ENCODE measurements at places on chromosomes 12 and 14.

GRCh38 chr12:75634244-75635222, 123.1 kb upstream of the KRR1 start:
- no peak for DNase-seq

- DNase-seq, result no peak
Observed at GRCh38 chr14:94051115-94051514, 25.0 kb downstream of the OTUB2 start.

- DNase-seq, result no peak
Observed at GRCh38 chr12:115791331-115791730, 486.2 kb downstream of the MED13L start.

DNA sequence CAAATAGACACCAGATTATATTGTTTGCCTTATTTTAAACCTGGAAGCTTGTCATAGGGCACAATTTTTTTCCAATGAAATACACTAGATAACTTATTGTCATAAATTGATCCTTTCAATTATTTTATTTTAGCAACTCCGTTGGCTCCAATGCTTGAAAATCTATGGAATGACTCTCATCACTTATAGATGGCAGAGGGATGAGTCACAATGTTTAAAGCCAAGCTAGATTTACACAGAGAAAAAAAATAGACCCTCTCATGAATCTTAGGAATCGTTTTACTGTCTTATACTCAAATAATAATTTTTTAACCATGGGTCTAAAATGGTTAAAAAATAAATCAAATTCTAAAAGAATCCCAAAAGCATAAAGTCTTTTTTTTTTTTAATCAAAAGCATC, 1276.6 kb upstream of the FLRT2 start:
- no peak for DNase-seq

DNA sequence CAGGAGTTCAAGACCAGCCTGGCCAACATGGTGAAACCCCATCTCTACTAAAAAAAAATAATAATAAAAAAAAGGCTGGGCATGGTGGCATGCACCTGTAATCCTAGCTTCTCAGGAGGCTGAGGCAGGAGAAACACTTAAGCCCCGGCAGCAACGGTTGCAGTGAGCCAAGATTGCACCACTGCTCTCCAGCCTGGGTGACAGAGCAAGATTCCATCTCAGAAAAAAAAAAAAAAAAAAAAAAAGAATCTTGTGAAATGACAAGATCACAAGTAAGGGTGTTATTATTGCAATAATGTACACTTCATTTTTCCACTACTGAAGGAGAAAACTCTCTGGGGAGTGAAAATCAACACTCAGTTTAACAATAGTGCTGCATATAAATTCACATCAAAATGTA, 8.8 kb upstream of the PTGR2 start:
- DNase-seq, result no peak

- DNase-seq, result no peak
Observed at GRCh38 chr14:61656341-61656740, 39.0 kb upstream of the HIF1A start.

Measured in HFF-Myc (cell line).